Left forelimb (tissue), 1 donor: ENCODE measurements at places on chromosomes 2 and 18.

GRCh38 chr18:34709750-34710441, at the start of gene DTNA:
TSS of gene DTNA (plus strand) at chr18:34710298. CDS start at chr18:34755977, 45,679 bp downstream.
- DNase-seq: no peak

DNA sequence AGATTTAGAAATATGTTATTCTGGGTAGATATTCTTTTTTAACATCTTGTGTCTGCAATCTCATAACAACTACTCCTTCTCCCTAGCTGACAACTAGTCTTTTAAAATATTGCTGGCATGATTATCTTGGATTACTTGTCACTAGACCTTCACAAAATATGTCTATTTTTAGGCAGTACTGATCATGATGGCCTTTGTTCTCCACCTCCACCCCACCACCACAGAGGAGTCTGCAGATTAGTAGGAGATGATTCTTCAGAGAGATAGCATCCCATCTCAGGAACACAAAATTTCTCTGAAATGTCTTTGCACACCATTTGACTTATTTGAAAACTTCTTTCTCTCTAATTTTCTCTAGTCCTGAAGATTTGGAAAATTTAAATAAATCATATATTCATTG, 338.1 kb upstream of the SPHKAP start:
- no peak for DNase-seq

DNA sequence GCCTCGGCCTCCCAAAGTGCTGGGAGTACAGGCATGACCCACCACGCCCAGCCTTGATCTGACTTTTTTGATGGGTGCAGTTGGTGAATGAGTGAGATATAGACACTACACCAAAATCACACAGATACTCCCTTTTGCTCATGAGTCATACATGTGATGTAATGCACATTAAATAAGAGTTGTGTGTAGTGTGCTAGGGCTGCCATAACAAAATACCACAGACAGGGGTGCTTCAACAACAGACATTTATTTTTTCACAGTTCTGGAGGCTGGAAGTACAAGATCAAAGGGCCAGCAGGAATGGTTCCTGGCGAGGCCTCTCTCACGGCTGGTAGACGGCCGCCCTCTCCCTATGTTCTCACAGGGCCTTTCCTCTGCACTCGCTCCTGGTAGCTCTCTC, 46.6 kb downstream of the GBX2 start:
- no peak for DNase-seq

- DNase-seq: no peak
Observed at GRCh38 chr2:135744760-135745314, 3.2 kb downstream of the UBXN4 start.

DNA sequence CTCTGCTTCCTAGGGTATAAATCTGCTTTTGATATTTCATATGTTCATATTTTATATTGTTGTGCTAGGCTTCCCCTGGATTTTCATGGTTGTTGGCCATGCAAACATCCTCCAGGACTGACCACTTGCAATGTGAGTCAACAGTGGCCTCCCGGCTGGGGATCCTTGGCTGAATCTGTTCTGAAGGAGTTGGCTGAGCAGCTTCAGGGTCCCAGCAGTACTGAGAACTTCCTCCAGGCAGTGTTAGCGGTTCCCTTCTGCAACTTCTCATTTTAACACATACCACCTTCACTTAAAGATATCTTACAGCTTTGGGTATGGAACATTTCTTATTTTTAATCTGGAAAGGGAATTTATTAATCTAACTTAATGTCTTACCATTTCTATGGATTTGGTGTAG, 122.1 kb downstream of the DTNB start:
- DNase-seq: no peak

GRCh38 chr2:144496092-144496976, 23.6 kb downstream of the ZEB2 start:
- DNase-seq: no peak

GRCh38 chr18:12422936-12423335, 15.2 kb downstream of the PRELID3A start:
- no peak for DNase-seq
